ENCODE measurements at places on chromosomes 7 and 10. TPM values are rescaled to one million over a fixed set of nuclear protein-coding genes. Genes with fewer than 3 reads are reported as not detected.

DNA sequence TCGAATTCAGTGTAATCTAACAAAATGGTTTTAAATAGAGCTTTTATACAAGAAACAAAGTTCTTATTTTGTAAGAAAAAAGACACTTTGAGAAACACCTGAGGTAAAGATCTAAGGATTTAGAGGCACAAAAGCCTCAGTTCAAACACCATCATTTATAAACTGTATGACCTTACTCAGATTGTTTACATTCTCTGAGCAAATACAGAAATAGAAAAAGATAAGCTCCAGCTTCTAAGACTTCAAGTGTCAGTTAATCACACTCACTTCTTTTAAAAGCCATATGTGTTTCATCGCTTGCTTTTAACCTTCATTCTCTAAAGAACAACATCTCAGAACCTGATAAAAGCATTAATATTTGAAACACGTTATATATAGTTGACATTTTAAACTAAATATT lies 27.9 kb downstream of the CADPS2 start:
- no peak for DNase-seq

DNA sequence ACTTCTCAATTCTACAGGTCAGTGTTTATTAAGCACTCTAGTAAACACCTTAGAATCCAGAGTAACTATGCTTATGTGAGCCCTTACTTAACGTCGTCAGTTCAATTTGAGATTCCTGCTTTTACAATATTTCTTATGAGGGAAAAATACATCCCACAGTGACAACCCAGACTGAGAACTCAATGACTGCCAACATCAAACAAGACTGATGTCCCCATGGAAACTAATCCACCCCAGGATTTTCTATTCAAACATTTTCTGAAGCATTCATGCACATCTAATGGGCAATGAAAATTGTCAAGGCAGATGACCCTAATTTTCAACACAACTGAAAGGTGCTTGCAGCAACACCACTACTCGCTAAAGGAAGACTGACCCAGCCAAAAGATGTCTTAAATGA lies 67.0 kb downstream of the ATE1 start:
- DNase-seq = no peak

- DNase-seq = no peak
These were observed 11.4 kb downstream of the INHBA start for GRCh38 chr7:41691286-41692190.

GRCh38 chr7:151080067-151080521 lies 515 bp downstream of the FASTK start:
- peak; percentile 56 for DNase-seq

- no peak for DNase-seq
These were observed 62.5 kb upstream of the TOMM7 start for GRCh38 chr7:22884911-22885788.

- no peak for DNase-seq
These were observed 12.6 kb downstream of the DHX32 start for GRCh38 chr10:125868372-125868975.

GRCh38 chr7:138892006-138892630 lies 89.1 kb downstream of the KIAA1549 start:
- DNase-seq = no peak

DNA sequence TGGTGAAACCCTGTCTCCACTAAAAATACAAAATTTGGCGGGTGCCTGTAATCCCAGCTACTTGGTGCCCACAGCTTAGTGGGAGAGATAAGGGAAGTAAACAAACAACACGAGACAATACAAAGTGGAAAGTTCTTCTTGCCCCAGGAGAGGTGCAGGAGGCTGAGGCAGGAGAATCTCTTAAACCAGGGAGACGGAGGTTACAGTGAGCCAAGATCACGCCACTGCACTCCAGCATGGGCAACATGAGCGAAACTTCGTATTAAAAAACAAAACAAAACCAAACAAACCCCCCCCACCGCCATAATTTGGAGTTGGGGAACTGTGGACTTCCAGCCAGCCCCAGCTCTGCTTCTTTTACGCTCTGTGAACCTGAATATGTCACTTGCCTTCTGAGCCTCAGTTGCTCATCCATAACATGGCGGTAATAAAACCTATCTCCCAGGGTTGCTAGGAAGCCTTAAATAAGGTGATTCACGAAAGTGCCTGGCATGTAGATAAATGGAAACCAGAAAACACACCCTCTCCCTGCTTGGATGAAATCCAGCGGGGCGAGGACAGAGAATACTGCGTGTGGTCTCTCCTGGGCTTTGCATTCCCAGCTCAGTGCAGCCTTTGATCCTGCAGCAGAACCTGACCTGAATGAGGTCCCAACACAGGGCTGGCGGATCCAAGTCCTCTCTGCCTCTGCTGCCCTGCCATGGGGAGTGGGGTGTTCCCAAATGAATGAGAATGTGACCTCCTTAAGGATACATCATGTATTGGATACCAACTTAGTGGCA lies 10.2 kb downstream of the MLXIPL start:
- DNase-seq = no peak

- peak; percentile 58 for DNase-seq
These were observed at the start of gene PLXDC2 for GRCh38 chr10:19816411-19817230. PLXDC2 (plus strand) TSS chr10:19816432.

GRCh38 chr7:43569424-43569823 lies 13.5 kb upstream of the STK17A start:
- no peak for DNase-seq

- DNase-seq = no peak
These were observed 69.2 kb downstream of the CPVL start for GRCh38 chr7:29077176-29077575.

DNA sequence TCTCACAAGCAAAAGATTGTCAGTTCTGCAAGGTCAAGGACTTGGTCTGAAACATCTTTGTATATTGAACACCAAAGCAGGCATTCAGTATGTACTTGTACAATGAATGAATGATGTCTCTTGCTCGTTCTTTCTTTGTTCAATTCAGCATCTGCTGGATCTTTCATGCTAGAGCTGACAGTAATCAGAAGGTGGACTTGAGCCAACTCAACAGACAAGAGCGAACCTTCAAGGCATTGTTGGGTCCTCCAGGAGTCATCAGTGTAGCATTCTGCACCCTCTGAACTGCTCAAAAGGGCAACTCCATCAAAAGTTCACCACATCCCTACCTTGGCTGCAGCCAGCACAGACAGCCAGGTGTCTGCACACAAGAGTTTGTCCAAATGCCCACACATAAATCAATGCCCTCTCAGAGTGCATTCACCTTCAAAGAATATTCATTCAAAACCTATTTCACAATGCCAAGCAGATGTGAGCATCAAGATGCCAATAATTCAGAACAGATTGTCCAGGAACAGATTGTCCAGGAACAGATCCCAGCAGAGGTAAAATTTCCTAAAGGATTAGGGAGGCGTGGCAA lies 386.7 kb downstream of the CALN1 start:
- no peak for DNase-seq

GRCh38 chr7:150358433-150358832 lies 10.2 kb upstream of the REPIN1 start:
- no peak for DNase-seq

DNA sequence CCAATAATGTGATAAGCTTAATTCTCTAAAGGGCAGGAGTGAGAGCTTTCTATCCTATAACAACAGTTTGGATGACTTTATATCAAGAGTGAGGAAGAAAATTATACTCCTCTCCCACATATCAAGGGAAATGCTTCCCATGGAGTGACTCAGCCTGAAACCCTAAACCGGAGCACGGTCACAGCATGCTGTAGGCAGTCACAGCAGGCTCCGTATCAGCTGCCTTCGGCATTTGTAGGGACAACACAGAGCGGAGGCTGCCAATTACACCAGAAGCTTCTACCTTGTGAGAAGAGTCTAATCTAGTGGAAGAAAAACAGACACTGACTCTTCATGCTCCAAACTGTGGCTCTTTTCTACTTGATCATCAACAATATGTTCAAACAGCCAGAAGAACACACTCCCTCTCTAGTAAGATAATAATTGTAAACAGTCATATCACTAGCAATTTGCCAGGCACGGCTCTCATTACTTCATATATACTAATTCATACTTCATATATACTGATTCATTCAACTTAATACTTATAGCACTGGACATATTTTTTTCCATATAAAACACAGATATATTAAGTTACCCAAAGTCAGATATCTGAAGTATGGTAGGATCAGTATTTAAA lies 65.9 kb downstream of the DGKB start:
- DNase-seq = no peak

DNA sequence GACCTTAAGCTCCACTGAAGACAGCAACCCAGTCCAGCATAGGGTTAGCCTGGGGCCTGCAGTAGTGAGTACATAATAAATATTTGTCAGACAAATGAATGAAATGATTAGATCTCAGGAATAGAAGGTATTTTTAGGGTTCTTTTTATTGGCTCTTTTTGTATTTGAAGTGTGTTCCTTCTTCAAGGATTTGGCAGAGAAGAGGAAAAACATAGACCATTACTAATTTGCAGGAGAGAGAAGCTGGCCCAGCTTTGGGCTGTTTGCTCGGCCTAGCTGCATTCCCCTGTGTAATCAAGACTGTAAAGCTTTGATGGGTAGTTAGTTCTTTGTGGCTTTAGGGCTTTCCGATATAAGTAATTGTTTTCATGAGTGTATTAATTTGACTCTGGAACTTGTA lies 64.2 kb downstream of the CNNM2 start:
- DNase-seq = no peak

DNA sequence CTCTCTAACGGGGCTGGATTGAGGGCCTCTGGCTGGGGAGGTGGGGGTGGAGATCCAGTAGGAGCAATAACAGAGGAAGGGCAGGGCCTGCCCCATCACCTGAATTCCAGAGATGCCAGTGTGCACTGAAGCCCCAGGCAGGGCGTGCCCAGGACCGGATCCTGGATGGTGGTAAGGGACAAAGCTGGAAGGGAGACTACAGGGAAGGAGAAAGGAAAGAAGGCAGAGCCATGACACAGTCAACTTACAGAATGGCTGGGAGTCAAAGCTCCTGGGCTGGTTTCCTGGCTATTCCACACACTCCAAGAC lies 666 bp downstream of the TMEM139 start:
- peak; percentile 76 for DNase-seq

DNA sequence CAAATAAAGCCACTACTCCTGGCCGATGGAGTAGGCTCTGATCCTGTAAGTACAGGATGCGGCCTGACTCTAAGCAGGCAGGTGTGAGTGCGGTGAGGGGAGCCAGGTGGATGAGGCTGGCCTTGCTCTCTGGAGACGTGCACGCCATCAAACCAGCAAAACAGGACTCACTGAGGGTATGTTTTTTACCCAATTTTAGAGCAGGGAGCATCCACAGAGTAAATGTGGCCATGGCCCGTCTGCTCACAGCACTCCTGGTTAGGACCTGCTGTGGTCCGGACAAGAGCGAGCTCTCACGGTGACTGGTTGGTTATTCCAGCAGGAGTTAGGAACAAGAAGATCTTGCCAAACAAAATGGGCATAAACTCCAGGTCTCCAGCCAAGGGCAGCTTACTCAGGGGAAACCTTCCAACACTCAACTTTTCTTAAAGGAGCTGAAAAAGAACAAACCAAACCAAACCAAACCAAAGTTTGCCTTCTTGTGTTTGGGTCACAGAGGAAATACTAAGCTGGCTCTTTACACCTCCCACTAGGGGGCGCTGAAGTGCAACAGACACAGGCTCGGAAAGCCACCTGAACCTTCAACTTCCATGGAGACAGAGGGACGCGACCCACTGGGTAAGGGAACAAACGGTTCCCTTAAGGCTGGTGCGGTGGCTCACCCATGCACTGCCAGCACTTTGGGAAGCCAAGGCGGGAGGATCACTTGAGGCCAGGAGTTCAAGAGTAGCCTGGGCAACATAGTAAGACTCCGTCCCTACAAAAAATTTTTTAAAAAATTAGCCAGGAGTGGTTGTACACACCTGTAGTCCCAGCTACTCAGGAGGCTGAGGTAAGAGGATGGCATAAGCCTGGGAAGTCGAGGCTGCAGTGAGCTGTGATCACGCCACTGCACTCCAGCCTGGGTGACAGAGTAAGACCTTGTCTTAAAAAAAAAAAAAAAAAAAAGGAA lies 122.4 kb downstream of the CLEC2L start:
- peak; percentile 94 for DNase-seq

DNA sequence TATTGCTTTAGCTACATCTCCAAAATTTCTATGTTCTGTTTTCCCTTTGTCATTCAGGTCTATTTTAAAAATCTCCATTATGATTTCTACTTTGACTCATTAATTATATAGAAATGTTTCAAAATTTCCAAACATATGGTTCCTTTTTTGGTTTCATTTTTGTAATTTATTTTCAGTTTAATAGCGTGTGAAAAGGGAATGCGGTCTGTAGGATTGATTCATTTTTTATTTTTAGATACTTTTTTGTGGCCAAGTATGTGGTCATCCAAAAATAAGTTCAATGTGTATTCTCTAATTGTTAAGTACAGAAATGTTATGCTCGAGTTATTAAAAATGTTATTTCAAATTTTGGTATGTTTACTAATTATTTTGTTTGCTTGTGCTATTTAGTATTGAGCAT lies 72.5 kb upstream of the ANKRD1 start:
- no peak for DNase-seq

DNA sequence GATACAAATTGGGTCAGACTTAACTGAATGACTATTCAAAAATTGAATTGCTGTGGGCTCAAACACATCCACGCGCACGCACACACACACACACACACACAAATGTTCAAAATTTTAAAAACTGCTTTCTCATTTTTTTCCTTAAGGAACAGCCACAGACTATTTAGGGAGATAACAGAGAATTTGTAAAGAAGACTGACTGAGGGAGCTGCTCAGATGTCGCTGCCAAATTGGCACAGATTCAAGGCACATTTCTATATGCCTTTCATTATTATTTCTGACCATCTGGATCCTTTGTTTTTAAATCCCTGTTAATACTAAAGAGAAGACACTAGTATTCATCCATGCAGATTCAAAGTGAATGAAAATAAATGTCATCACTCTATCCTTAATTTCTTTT lies 154.8 kb downstream of the DGKB start:
- no peak for DNase-seq

- no peak for DNase-seq
These were observed 1.8 kb downstream of the WASL start for GRCh38 chr7:123746931-123747488.

- DNase-seq = no peak
These were observed 31.0 kb downstream of the PPIF start for GRCh38 chr10:79378383-79378646.

DNA sequence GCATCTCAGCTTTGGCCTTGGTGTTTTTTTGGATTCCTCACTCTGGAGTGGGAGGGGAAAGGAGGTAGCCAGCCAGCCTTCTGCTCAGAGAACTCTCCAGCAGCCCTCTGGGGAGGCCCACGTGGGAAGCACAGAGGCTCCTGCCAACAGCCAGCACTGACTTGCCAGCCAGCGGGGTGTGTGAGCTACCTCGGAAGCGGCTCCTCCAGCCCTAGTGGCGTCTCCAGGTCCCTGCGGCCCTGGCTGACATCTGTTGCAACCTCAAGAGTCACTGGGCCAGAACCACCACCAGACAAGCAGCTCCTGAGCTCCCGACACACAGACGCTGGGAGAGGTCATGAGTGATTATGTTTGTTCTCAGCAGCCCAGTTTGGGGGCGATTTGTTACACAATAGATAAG lies 180.2 kb upstream of the FZD8 start:
- peak; percentile 16 for DNase-seq

The HDAC9 gene
- 0.88 TPM for total RNA-seq

The NODAL gene
- not detected for total RNA-seq
